Bronchus fibroblast of lung (primary cell): ENCODE measurements at places on chromosomes 1 and 21. TPM values are rescaled to one million over a fixed set of nuclear protein-coding genes. Genes with fewer than 3 reads are reported as not detected.

The LMOD1 gene
- total RNA-seq: 2.2 and 2.4 TPM in 2 replicates

The GBP6 gene
- not detected in 2 replicates for total RNA-seq

The CDC7 gene
- 6.8 and 7.7 TPM in 2 replicates for total RNA-seq

The TMEM269 gene
- under 0.01 TPM in 1 of 2 replicates, not detected in the other for total RNA-seq

The IL24 gene
- total RNA-seq: 0.34 and 0.45 TPM in 2 replicates

The ZNF648 gene
- under 0.01 TPM in 1 of 2 replicates, not detected in the other for total RNA-seq

The NBPF4 gene
- not detected in 2 replicates for total RNA-seq

The FRRS1 gene
- 5.7 and 7.6 TPM in 2 replicates for total RNA-seq

The RNU1-2 gene
- total RNA-seq: under 0.01 TPM in 1 of 2 replicates, not detected in the other

The FCGR2B gene
- not detected in 2 replicates for total RNA-seq

The OR6K3 gene
- total RNA-seq: not detected in 2 replicates

The TEDDM1 gene
- not detected in 2 replicates for total RNA-seq

The TP73 gene
- total RNA-seq: not detected in 2 replicates

The S100A14 gene
- 0.34 TPM in 1 of 2 replicates, not detected in the other for total RNA-seq

The MEX3A gene
- 5.1 and 6.2 TPM in 2 replicates for total RNA-seq

The DCST2 gene
- total RNA-seq: under 0.01 and 0.17 TPM in 2 replicates

The CA14 gene
- total RNA-seq: not detected in 2 replicates

The GALNT2 gene
- total RNA-seq: 88.1 and 90.8 TPM in 2 replicates

The ANKRD35 gene
- 6.8 and 7.4 TPM in 2 replicates for total RNA-seq

The SCCPDH gene
- 34.5 and 40.0 TPM in 2 replicates for total RNA-seq

The BRINP2 gene
- under 0.01 TPM in 1 of 2 replicates, not detected in the other for total RNA-seq

The CHI3L2 gene
- total RNA-seq: 1.5 TPM in 1 of 2 replicates, not detected in the other

The PEAR1 gene
- 21.1 and 24.0 TPM in 2 replicates for total RNA-seq

The LSM10 gene
- total RNA-seq: 48.8 and 59.3 TPM in 2 replicates

The UTS2 gene
- total RNA-seq: 0.17 TPM in 1 of 2 replicates, not detected in the other

The ATP6V0B gene
- total RNA-seq: 114 and 116 TPM in 2 replicates

The FCRLA gene
- 0.15 and 0.34 TPM in 2 replicates for total RNA-seq

The CLCA1 gene
- not detected in 2 replicates for total RNA-seq

The OR10J1 gene
- not detected in 2 replicates for total RNA-seq

The FAM177B gene
- total RNA-seq: not detected in 2 replicates

The PADI4 gene
- not detected in 2 replicates for total RNA-seq

The PPIAL4G gene
- not detected in 2 replicates for total RNA-seq

The KRTAP7-1 gene
- total RNA-seq: not detected in 2 replicates

The CBR3 gene
- total RNA-seq: 24.1 and 25.9 TPM in 2 replicates

The LGR6 gene
- under 0.01 TPM in 1 of 2 replicates, not detected in the other for total RNA-seq

The A3GALT2 gene
- not detected in 2 replicates for total RNA-seq

The SH2D1B gene
- 0.15 TPM in 1 of 2 replicates, not detected in the other for total RNA-seq

The ITLN2 gene
- not detected in 2 replicates for total RNA-seq

The RCSD1 gene
- under 0.01 TPM in 2 replicates for total RNA-seq

The S100A8 gene
- not detected in 2 replicates for total RNA-seq
